ENCODE measurements at places on chromosomes 7 and 10.

- DNase-seq = no peak
Measured at GRCh38 chr10:91299999-91300575, 79.6 kb downstream of the PCGF5 start.

GRCh38 chr7:2093843-2094220, 138.9 kb downstream of the MAD1L1 start:
- DNase-seq = no peak

- no peak for DNase-seq
Measured at GRCh38 chr7:29987083-29987482, 2.5 kb downstream of the SCRN1 start.

GRCh38 chr7:45053401-45053800, 35.4 kb downstream of the NACAD start:
- DNase-seq = no peak

- DNase-seq = no peak
Measured at GRCh38 chr7:99737726-99738125, 2.7 kb upstream of the CYP3A7 start.

GRCh38 chr7:129091484-129092002, 36.6 kb upstream of the TNPO3 start:
- DNase-seq = peak; percentile 90

GRCh38 chr10:4196771-4197390, 411.9 kb upstream of the KLF6 start:
- no peak for DNase-seq

DNA sequence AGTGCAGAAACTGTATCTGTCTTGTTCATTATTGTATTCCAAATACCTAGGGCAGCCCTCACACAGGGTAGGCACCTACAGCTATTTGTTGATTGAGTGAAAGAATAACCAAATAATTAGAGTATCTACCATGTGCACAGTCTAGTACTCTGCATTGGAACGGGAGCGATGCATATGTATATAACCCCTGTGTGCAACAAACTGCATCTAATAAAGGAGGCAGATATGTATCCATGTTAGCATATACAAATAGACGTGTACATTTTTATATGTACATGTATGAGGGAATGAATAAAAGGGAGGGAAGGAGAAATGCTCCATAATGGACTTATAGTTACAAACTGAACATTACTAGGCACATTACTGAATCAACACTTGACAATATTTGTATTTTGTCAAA, 191.3 kb upstream of the PTPRZ1 start:
- DNase-seq = no peak

DNA sequence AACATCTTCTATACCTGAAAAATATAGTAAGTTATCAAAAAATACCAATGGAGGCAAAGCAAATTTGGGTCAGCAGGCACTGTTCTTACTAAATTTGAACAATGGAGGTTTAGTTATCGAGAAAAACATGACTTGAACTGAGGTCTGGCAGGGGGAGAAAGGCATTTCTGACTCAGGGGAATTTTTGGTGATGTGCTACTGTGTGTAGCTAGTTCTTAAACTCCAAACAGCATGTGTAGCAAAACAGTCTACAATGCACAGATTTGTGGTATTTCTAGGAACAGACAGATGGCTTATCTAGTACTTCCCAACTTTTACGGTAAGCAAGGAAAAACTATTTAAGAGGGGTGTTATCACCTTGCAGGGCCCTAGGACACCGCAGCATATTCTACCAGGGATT, 311.6 kb upstream of the LRRN3 start:
- no peak for DNase-seq

Data from naive thymus-derived CD8-positive, alpha-beta T cell (primary cell).